ENCODE measurements at places on chromosomes 7 and 10.

DNA sequence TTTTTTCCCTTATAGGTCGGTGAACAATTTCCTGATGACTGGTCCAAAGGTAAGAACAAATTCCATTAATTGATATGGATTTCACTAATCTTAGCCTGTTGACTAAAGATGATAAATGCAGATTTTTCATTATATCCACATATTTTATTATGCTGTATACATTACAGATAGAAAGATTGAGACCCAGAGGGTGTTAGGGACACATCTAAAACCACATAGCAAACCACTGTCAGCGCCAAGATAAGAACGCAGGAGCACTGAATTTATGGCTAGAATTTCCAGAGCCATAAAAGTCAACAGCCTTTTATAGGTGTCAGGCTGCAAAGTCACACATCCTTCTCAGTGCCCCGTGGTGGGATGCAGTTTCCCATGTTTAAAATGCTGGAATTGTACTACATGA lies 16.2 kb downstream of the WNT8B start:
- no peak for DNase-seq

- DNase-seq = no peak
Measured at GRCh38 chr7:49644396-49645166, 128.9 kb upstream of the VWC2 start.

DNA sequence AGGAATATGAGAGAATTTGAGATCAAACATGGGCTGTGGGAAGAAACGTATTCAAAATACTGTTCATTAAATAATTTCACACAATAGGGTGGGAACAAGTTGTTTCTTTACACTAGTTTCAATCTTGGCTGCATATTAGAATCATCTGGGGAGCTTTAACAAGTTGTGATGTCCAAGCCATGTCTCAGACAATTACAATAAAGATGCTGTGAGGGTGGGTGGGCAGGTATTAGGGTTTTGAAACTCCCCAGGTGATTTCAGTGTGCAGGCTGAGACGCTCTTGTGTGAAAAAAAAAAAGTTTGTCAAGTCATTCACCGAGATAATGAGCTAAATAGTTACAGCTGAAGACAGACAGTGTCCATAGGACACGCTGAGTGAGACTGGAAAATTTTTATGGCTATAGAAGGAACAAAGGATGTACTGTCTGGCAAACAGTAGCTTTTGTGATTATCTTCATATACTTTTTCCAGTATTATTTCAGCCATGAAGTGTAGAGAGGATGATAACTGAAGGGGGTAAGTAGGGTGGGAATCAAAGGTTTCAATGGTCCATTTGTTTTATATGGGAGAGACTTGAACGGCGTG lies 12.6 kb upstream of the LAMB4 start:
- no peak for DNase-seq

- DNase-seq = no peak
Measured at GRCh38 chr7:85221796-85222195, 34.9 kb upstream of the SEMA3D start.

DNA sequence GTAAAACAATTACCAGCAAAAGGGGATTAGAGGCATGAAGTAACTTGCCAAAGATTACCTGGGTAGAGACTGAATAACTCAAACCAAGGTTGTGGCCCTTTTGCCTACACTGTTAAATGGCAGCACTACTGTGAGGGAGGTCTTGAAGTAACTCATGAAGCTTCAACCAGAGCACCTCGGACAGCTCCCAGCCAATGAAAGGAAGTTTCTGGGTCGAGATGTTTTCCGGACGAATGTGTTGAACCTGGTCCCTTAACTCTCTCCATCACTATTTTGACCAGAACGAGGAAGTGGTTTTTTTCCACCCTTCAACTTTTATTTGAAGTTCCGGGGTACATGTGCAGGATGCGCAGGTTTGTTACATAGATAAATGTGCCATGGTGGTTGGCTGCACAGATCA lies 133.6 kb upstream of the PRKCQ start:
- no peak for DNase-seq
